ENCODE measurements at places on chromosomes 11 and 22.

GRCh38 chr11:18731949-18732821 lies 6.2 kb upstream of the IGSF22 start:
- no peak for DNase-seq

DNA sequence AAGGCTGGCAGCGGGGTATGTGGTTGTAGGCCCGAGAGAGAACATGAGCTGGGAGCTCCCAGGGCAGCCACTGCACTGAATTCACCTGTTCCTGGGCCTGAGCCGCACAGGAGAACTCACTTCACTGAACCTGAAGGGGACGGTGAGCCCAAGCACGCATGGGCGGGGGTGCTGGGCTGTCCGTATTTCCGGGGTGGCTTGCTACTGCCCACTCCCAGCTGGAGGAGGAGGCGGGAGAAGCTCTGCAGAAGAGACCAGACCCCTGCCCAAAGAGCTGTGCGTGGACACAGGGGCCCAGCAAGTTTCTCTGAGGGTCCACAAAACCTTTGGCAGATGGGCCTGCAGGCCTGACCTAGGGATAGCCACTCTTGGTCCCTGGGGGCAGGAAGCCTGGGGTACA lies 4.8 kb downstream of the TTLL12 start:
- DNase-seq = no peak

DNA sequence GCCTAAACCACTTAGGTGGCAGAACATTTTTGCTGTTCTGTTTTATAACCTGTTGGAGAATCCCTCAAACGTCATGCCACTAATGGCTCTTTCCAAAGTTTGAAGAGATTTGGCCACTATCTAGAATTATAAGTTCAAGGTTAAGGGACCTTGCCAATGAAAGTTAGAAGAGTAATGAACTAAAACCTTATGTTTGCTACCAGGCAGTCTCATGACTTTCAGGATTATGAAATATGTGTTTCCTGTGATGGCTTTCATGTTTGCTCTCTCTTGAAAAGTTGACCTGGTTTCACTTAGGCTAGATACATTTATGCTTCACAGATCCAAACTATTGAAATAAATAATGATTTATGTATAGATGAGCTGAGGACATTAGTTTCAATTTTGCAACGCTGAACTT lies 340.0 kb downstream of the LRRC4C start:
- DNase-seq = no peak

GRCh38 chr22:24233235-24233634 lies 11.6 kb downstream of the GGT5 start:
- no peak for DNase-seq

GRCh38 chr22:30305519-30305905 lies 16.2 kb upstream of the CASTOR1 start:
- DNase-seq = no peak

DNA sequence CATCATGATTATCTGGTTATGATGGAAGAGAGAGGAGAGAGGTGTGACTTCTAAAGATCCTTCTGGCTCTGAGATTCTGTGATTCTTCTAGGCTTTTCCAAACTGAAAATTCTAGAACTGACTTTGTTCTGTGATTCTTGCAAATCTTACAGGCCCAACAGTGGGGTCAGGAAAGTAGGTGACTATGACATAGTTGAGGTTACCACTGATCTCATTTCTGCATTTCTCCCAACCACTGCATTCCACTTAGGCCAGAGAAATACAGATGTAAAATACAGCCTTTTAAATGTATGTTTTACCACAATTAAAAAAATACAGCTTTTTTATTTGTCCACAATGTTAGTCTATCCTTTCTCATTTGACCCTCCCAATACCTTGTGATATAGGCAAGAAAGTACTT lies 83.7 kb downstream of the STIM1 start:
- DNase-seq = no peak

DNA sequence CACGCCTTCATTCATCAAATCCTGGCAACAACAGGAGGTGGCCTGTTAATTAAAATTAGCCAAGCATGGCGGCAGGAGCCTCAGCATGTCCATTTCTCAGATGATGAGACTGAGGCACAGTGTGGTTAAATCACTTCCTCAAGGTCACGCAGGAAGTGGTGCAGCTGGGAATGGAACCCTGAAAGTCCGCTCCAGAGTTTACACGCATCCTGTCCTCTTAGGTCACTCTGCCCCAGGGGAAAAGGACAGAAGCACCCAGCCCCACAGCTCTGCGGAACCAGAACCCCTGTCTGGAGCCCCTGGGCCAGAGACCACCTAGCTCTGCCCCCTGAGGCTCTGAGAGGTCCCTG lies 19.6 kb downstream of the RPL3 start:
- no peak for DNase-seq

- DNase-seq = no peak
Measured at GRCh38 chr22:27473533-27473932, 328.0 kb downstream of the MN1 start.

- no peak for DNase-seq
Measured at GRCh38 chr11:57163160-57163868, 18.4 kb upstream of the LRRC55 start.

GRCh38 chr11:93081694-93082093 lies 112.2 kb downstream of the MTNR1B start:
- DNase-seq = no peak

- DNase-seq = no peak
Measured at GRCh38 chr11:130261571-130261970, 53.1 kb downstream of the ZBTB44 start.

DNA sequence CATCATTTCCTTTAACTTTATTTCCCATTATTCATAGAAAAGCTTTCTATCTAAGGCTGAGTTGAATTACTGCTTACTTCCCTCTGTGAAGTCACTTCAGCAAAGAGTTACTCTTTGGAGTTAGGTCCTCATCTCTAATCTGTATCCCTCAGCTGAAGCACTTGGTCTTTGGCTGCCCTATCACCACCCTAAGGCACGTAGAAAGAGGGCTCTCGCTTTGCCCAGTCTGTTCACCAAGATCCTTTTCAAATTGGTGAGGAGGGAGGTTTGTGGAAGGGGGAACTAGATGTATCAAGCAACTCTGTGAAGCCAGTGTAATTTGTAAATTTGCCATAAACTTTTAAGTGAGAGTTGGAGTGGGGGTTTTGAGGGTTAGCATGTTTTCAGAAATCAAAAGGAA lies 43.4 kb downstream of the PAX6 start:
- DNase-seq = no peak

- DNase-seq = no peak
Measured at GRCh38 chr11:70226183-70226582, 23.1 kb downstream of the FADD start.

DNA sequence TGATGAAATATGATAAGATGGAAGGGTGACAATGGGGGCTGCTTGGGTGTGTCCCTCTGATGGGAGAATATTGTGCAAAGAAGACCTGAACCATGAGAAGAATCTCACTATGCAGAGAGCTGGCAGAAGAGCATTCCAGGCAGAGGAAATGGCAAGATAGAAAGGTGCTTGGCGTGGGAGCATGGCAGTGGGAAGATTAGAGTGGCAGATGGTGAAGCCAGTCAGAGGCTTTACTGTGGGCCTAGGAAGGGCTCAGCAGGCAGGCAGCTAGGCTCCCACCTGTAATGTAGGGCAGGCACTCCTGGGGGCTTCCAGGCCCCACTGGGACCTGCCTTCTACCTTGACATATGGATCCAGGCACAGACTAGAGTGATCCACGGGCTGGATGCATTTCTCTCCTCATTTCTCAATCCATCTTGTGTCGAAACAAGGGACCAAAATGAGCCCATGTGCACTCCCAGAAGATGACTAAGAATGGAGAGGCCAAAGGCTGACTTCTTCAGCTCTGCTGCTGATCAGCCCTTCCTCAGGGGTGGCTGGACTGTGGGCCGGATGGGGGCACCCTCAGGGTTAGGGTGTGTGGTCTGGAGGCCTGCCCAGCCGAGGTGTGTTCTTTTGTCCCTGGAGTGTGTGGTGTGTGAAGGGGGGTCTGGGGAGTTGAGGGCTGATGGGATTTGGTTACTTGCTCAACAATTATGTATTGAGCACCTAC lies 88.3 kb downstream of the TSPAN18 start:
- DNase-seq = no peak

- no peak for DNase-seq
Measured at GRCh38 chr11:22466809-22467208, 128.6 kb downstream of the SLC17A6 start.

- DNase-seq = no peak
Measured at GRCh38 chr22:30687358-30687757, 7.3 kb upstream of the OSBP2 start.

GRCh38 chr11:61404641-61405040 lies 12.3 kb downstream of the TMEM216 start:
- no peak for DNase-seq

- peak; percentile 72 for DNase-seq
Measured at GRCh38 chr11:78419327-78419726, 1.7 kb upstream of the GAB2 start.

DNA sequence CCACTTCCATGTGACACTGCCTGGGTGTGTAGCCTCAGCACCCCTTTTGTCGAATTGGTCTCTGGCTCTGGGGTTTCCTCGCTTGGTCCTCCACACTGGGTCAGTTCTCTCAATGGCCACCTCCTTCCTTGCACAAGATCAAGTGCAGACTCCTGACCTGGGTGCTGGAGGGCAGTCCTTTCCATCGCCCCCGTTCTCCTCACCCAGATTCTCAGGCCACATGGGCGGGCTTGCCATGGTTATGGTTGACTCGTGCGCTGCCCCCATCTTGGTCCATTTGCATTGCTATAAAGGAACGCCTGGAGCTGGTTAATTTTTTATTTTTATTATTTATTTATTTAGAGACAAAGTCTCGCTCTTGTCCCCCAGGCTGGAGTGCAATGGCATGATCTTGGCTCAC lies 5.5 kb upstream of the PARVB start:
- no peak for DNase-seq

GRCh38 chr22:35596821-35597220 lies 20.3 kb downstream of the MB start:
- no peak for DNase-seq

DNA sequence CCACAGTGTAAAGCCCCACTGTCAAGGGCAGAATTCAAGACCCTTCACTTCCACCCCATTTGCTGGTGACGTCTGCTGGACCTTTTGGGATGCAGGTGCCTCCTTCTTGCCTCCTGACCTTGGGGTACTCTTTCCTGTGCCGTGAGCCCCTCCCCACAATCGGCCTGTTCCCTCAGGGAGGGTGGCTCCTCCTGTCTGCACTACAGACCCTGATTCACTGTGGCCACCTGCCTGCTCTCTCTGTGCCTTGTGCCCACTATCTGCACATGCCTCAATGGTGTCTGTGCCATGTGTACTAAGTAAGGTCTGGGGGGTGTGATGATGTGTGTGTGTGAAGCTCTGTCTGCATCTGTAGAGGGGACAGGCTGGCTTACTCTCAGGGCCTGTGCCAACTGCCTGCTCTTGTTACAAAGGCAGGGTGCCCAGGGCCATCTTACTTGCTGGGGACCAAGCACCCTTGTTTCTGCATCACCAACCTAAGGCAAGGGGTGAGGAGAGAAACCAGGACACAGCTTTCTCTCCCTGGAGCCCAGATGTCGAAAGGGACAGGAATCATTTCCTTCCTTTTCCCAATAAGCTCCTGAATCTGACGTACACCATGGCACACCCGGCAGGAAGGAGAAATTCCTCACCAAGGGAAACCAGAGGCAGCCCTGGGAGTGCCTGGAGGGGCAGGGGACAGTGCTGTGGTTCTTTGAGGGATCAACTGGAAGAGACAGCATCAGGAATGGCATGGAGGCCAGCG lies 3.7 kb downstream of the PPM1F start:
- no peak for DNase-seq

GRCh38 chr11:28521075-28521474 lies 412.9 kb downstream of the METTL15 start:
- DNase-seq = no peak

DNA sequence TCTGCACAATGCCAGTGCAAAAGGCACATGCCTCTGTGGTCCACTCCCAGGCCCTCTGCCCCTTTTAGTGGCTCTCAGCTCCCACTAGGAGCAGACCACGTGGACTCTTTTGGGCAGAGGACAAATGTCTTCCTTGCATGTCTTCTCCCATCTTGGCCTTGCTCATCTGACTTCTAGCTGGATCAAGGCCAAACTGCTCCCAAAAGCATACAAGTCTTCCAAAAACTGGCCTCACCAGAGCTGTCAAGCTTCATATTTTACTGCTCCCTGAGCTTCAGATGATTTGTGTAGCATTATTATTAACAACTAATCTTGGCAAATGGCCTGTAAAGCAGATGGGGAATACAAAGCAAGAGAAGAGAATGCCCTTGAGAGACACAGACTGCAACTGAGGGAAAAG lies 6.9 kb downstream of the SMPD1 start:
- no peak for DNase-seq

DNA sequence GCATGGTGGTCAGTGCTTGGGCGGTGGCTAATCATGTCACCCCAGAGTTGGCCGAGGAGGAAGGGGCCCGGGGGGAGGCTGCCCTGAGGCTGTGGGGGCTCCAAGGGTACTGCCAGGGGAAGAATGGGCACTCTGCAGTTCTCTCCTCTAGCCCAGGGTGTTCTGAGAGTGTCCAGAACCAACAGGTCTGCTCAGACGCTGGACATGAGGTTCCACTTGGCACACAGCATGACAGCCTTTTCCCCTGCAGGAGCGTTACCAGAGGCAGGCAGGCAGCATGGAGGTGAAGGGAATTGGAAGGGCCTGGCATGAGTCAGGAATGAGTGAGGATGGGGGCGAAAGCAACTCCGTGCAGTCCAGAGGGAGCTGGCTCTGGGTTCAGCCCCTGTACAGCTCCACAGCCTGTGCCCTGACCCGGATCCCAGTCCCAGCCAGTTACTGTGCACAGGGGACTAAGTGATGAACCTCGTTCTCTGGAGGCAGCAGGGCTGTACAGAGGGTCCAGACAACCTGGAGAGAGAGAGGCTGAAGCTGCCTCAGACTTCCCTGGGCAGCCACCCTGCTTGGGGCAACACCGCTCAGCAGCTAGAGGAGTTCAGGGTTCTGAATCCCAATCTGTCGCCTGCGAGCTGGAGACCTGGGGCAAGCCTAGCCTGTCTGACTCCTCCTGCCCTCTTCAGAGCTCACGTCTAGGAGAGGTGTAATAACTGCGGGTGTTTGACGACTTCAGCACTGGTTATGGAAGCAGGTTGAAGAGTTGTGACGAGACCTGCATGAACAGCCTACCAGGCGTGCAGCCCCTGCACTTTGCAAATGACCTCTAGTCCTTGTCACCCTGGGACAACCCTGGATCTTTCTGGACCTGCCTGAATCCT lies 14.7 kb upstream of the TUB start:
- DNase-seq = no peak

- DNase-seq = no peak
Measured at GRCh38 chr22:39900306-39901227, at the start of gene GRAP2. Gene GRAP2 (plus strand): TSS chr22:39901084. CDS start chr22:39947107, 46,023 bp downstream.

Measured in pulmonary artery endothelial cell (primary cell).